ENCODE measurements at places on chromosomes 3 and 15.

DNA sequence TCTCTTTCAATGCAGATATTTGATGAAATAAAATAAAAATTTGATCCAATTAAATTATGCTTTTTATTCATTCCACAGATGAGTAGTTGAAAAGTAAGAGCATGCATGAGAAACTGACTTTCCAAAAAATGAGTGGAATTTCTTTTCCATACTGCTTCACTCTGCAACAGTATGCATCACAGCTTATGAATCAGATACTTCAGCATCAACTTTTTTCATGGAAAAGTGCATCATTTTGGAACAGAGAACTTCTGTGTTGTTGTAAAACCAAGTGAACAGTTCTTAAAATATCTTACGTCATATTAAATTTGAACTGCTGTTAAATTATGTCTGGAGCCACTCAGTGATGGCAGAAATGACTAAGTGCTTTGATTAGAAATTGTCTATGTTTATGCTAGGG is 16.7 kb upstream of the SLC7A14 start:
- DNase-seq: no peak

DNA sequence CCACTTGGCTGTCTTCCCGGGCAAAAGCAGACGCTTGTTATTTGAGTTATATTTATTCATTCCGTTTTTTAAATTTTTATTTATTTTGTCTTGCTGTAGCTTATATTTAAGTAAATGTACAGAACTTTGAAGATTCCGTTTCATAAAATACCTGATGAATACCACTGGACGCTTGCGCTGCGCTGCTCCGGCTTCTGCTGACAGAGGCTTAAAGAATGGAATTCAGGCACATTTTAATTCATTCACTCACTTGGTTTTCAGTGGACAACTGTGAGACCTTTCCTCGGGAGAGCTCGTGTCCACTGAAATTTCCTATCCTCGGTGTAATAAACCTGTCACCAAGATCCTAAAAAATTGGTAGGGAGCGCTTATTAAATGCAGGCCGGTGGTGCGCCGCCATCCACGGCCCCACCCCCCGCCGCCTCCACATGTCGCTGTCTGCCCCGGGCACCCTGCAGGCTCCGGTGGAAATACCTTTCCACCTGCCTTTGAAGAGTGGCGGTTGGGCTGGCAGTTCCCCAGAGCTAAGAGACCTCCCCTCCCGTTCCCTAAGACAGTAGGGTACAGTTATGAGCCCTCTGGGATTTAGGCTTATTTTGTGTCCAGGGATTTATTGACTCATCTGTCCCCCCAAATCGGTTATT is 62.5 kb upstream of the UBE2E1 start:
- DNase-seq: no peak

GRCh38 chr3:76051145-76051544 is 265.8 kb upstream of the ZNF717 start:
- DNase-seq: no peak

GRCh38 chr3:103127098-103127630 is 692.3 kb downstream of the ZPLD1 start:
- DNase-seq: no peak

GRCh38 chr15:73183071-73183470 is 130.8 kb downstream of the NEO1 start:
- no peak for DNase-seq

- DNase-seq: no peak
Observed at GRCh38 chr3:55518451-55518850, 31.3 kb upstream of the WNT5A start.

GRCh38 chr15:73353734-73354133 is 15.0 kb downstream of the HCN4 start:
- no peak for DNase-seq

GRCh38 chr3:149374391-149374790 is 3.1 kb downstream of the TM4SF1 start:
- no peak for DNase-seq

GRCh38 chr15:52052066-52052935 is 33.3 kb downstream of the MAPK6 start:
- DNase-seq: no peak

DNA sequence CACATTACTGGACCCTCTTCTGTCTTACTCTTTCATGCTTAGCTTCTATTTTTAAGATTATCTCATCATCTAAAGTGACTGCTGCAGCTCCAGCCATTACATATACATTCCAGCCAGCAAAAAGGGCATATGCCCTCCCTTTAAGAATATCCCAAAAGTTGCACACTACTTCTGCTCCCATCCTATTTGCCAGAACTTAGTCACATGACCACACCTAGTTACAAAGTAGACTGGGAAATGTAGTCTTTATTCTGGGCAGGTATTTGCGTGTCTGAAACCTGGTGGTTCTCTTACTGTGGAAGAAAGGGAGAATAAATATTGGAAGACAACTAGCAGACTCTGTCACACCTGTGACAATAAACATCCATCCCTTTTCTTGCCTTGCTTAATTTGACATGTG is 341.6 kb upstream of the NR2E3 start:
- no peak for DNase-seq

- no peak for DNase-seq
Observed at GRCh38 chr3:56954125-56954524, 106.3 kb upstream of the SPATA12 start.

- DNase-seq: no peak
Observed at GRCh38 chr3:173045770-173046382, 95.2 kb downstream of the SPATA16 start.

GRCh38 chr3:43817064-43817463 is 126.3 kb downstream of the ABHD5 start:
- no peak for DNase-seq

GRCh38 chr3:114686621-114687020 is 392.8 kb downstream of the TIGIT start:
- DNase-seq: no peak

DNA sequence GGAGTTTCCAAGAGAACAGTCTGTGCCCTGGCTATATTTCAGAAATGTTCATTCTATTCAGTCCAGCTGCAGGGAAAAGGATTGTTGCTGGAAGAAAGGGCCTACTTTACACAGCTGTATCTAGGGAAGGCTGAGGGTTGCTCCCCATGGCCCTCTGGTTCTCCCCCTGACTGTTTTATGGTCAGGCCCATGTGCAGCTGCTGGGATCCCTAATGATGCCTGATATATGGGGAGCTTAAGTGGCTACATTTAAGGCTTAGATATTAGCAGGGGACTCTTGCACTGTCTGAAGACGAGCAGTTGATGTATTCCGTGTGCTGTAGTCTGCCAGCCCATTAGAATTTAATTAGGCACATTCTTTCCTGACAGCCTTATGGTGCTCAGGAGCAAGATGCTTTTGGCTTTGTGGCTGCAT is 72.0 kb downstream of the FAM43A start:
- DNase-seq: no peak

DNA sequence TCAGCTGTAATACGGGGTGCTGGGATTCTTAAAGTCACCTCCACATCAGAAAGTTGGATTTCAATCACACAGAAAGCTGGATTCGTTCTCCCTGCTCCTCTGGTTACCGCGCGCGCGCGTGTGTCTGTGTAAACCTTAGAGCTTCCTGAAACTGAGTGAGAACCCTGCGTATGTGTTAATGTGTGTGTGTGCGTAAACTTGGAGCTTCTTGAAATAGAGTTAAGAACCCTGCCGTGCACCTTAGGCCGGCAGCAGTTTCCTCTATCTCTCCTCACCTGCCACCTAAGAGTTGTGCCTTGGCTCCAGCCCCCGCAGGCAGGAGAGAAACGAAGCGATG is 531 bp downstream of the LZTFL1 start:
- DNase-seq: peak; percentile 0

GRCh38 chr3:115681736-115682135 is 58.4 kb downstream of the GAP43 start:
- DNase-seq: no peak

GRCh38 chr3:183885766-183886165 is 1.1 kb upstream of the PARL start:
- no peak for DNase-seq

DNA sequence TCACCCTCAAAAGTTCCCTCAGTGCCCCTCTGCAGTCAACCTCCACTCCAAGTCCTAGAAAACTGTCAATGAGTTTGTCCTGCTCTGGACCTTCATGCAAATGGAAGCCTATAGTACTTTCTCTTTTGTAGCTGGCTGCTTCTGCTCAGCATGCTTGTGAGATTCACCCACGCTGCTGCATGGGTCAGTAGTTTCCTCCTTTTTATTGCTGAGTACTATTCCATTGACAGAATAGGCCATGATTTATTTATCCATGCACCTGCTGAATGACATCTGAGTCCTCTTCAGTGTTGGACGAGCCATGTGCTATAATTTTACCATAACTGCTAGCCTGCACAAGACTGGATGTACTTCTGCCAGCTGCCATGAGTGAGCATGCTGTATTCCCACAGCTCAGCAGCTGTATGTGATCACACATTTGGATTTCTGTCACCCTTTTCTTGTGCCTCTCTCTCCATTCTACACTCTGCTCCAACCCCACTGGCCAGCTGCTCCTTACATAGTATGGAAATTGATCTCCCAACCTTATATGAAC is 26.3 kb downstream of the CDCP1 start:
- no peak for DNase-seq

DNA sequence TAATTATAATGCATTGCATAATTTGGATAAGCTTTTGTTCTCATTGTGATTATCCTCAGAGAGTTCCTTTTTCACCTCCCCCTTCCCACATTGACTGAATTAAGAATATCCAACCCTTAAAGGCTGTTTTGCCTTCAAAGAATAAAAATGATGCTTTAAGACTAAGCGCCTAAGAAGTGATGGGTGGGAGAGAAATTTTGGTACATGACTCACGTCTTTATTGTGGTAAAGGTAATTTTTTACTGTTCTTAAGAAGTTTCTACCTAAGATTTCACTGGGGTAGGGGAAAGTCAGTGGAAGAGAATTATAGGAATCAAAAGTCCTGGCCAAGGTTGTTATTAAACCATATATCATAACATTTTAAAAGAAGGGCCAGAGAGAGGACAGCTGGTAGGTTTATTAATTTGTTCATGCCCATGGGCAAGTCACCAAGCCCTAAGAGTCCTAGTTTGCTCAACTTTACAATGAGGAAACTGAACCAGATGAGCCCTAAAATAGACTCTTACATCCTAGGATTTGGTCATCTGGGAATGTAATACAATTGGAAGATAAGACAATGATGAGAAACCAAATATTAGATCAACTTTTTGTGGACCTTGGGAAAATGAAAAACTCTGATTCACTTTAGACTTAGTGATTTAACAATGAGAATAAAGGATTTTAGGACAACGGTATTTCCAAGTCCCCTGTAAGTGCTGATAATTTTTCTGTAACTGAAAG is 101.1 kb upstream of the RASGRP1 start:
- DNase-seq: no peak

DNA sequence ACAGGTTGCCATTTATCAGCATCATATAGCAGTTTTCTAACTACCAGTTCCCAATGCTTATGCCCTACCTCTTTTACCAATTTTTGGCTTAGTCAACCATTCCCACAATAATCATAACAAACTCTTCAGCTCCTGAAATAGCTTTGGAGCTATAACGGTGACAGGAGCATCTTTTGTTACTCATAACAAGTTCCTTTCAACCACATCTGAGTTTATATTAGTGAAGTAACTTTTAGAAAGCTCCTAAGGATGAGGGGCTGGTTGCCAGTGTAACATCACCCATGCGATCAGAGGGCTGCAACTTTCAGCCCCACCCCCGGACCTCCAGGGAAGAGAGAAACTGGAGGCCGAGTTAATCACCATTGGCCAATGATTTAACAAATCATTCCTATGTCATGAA is 495.3 kb upstream of the RASGRP1 start:
- no peak for DNase-seq

- DNase-seq: no peak
Observed at GRCh38 chr3:63179862-63180522, 98.1 kb upstream of the SYNPR start.

GRCh38 chr3:100076731-100077529 is 37.4 kb downstream of the FILIP1L start:
- no peak for DNase-seq

DNA sequence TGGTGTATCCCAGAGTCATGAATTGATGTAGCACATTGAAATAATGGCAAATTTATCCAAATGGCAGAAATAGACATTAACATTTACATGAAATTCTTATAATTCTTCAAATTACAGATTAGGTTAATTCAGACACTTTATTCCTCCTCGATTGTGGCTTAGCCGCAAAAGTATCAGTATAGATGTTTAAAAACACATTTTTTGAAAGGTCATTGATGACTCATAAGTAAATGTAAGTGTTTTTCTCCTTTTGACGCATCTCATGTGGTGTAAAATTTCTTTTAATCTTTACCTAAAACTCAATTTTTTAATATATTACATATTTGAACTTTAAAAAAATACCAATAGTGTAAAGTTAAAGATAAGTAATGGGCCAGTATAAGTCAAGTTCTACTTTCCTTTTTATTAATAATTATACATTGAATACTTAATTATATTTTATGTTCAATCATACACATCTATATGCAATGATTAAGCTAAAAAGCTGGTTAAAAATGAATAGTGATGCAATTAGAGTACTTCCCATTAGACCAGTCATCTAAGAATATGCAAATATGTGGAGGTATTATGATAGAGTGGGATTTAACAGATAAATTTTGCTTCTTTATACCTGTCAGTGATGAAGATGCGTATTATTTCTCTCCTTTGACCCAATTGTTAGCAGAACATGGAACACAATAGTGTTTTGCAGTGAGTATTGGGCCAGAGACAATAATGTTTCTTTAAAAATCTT is 678.1 kb upstream of the DPPA4 start:
- DNase-seq: no peak

- no peak for DNase-seq
Observed at GRCh38 chr15:35907511-35907910, 361.5 kb upstream of the DPH6 start.

DNA sequence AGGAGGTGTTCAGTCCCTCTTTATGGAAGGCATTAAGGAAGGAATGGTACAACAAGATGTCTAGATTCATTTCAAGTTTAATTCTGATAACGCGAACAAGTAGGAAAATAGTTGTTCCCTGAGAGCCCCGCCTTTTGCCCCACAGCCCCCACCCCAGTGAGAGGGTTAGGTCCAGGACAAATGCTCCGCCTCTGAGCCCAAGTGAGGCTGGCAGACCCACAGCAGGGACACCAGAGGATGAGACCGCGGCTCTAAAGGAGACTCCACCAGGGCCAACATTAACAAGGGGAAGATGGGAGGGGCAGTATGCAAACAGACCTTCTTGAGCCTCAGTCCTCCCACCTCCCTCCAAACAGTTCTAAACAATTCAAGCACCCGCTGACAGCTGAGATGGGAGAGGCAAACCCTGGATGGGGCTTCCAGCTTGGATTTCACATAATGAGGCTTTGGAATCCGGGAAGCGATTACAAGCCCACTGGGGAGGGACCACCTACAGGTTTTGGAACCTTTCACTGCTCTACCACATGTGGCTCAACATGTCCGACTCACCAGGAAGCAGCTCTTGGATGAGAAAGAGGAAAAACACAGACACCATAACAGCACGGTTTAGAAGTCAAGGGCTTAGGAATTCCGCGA is 42.9 kb upstream of the IREB2 start:
- DNase-seq: no peak

DNA sequence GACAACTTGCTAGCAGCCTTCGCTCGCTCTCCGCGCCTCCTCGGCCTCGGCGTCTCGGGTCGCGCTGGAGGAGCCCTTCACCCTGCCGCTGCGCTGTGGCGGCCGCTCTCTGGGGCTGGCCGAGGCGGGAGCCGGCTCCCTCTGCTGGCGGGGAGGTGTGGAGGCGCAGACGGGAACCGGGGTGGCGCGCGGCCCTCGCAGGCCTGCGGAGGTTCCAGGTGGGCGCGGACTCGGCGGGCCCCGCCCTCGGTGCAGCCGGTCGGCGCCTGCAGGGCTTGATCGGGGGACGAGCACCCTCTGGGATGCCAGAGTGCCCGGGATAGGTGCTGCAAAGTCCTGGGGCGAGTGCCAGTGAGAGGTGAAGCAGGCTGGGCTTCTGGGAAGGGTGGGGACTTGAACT is 989.9 kb downstream of the ROBO2 start:
- DNase-seq: no peak

GRCh38 chr3:132867526-132867925 is 145.3 kb upstream of the NPHP3 start:
- DNase-seq: no peak
